ENCODE measurements at places on chromosomes 12 and 14.
A peak's percentile ranks its signal among the peaks of the same experiment; 100 is the strongest.

DNA sequence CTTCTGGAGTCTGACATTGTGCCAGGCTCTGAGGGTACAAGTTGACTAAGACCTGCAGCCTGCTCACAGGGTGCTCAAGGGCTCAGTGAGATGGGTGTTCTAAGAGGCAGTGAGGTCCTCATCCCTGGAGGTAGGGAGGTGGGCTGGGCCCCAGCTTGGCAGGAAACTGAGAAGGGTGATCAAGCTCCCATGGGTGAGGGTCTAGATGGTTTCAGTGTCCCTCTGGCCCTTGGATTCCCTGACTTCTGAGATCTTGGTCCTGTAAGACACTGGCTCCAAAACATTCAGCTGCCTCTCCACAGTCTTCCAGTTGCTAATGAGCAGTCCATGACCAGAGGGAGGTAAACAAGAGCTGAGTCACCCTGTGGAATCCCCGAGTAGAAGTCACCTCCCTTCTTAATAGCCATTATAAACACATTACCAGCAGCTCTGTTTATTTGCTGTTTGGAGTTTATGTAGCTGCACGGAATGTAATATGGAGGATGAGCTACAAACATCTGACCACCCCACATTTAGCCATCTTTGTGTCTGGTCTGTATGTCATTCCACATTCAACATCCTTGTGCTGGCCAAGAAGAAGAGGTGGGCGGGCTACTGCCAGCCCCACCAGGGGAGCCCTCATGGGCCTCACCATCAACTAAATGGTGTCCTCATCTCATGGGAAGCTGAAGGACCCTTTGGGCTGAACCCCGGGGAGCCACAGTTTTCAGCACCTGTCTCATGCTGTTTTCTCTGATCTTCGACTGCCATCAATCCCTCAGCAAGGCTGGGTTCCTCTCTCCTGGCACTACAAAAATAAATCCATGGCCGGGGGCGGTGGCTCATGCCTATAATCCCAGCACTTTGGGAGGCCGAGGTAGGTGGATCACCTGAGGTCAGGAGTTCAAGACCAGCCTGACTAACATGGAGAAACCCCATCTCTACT lies 37.2 kb upstream of the BDKRB2 start:
- peak; percentile 14 for DNase-seq

DNA sequence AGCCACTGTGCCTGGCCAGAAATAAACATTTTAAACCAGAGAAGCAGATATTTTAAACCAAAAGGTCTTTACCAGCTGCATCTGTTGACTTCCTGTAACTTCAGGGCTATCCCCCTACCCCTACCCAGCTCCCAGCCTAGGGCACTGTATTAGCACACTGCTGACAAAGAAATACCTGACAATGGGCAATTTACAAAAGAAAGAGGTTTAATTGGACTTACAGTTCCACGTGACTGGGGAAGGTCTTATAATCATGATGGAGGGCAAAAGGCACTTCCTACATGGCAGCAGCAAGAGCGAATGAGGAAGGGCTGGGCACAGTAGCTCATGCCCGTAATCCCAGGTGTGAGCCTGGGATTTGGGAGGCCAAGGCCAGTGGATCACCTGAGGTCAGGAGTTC lies 26.0 kb downstream of the GEMIN2 start:
- DNase-seq = peak; percentile 45

DNA sequence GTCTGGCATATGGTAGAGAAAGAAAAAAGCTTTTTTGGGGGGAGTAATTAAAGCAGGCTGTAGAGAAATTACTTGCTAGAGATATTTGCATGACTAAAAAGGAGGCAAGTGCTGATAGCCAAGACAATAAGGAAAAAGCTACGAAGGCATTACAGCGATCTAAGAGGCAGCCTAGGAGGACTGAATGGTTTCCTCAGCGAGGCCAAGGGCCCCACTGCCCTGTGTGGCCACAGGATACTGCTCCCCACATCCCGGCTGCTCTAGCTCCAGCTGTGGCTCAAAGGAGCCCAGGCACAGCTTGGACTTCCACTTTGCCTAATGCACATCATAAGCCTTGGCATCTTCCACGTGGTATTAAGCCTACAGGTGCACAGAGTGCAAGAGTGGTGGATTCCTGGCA lies 53.6 kb downstream of the LRRIQ1 start:
- DNase-seq = no peak

DNA sequence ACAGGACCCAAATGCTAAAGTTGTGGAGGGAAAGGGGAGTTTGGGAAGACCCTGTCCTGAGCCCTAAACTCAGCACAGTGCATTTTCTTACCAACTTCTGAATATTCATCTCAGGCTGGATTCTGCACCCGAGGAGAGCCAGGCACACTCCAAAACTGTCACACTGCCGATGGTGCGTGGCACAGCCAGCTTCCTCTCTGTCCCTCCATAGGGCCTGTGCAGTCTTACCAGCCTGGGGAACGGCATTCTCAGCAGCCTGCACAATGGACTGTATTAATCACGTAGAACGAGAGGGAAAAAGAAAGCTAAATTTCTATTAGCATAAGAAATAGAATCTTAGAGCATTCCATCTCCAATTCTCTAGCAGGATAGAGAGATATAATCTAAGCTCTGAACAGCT lies 71.3 kb upstream of the GPATCH2L start:
- no peak for DNase-seq

DNA sequence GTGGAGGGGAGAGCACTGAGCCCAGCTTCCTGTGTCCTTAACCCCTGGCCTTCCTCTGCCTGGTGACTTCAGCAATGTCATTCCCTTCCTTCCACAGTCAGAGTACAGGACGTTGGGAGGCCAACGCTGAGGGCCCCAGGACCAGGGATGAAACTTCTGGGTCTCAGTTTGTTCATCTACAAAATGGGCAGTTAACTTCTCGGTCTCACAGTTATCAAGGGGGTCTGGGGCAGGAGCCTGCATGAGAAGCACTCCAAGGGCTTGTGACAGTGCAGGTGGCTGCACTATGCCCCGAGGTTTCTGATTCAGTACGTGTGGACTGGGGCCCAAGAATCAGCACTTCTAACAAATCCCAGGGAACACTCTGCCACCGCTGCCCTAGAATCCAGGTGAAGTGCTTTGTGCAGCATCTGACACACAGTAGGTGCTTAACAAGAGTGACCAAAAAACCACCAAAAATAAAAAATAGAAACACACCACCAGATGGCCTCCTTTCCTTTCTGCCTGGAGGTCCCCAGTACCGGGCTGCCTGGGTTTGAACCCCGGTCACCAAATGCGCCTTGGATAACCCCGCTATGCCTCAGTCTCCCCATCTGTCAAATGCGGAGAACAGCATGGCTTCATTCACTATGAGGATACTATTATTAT lies 80.4 kb downstream of the RFLNA start:
- no peak for DNase-seq

GRCh38 chr12:56116267-56117081 lies at the start of gene RPL41:
Gene RPL41, plus strand, starts transcription at chr12:56116633.
- peak; percentile 95 for DNase-seq

DNA sequence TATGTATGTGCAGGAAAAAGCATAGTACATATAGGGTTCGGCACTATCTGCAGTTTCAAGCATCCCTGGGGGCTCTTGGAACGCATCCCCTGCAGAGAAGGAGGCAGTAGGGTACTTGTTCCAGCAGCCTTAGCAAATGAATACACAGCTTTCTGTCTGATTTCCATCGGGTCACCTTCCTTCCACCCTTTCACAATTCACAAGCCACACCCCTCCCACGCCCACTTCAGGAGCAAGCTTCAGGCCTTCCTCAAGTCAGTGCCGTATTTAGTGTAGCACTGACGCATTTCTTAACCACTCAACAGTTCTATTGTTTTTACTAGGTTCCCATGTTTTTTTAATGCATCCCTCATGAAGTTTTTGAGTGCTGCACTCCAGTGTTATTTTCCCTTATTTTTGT lies 64.2 kb downstream of the CLMN start:
- DNase-seq = peak; percentile 93

DNA sequence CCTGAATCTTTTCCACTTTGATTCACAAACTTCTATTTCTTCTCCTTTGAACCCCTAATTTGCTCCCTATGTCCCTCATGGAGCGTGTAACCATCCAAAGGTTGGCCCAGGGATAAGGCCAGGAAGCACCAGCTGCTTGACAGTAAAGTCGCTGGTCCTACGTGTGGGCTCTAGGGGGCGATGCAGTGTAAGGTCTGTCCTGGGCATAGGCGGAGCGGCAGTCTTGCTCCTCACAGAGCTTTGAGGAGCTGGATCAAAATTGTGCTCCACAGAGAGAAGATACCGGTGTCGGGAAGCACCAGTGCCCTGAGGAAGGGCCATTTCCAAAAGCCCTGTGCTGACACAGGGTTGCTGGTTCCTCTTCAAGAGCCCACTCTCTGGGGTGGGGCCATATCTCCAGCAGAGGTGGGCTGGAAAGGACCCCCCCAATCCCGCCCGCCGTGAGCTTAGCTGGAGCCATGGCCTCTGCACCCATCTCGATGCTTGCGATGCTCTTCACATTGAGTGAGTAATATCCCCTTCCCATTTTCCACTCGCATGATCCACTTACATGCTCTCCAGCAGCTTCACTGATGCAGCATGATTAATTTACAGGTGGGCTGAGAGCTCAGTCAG lies 49.9 kb upstream of the OR4E1 start:
- DNase-seq = peak; percentile 91

DNA sequence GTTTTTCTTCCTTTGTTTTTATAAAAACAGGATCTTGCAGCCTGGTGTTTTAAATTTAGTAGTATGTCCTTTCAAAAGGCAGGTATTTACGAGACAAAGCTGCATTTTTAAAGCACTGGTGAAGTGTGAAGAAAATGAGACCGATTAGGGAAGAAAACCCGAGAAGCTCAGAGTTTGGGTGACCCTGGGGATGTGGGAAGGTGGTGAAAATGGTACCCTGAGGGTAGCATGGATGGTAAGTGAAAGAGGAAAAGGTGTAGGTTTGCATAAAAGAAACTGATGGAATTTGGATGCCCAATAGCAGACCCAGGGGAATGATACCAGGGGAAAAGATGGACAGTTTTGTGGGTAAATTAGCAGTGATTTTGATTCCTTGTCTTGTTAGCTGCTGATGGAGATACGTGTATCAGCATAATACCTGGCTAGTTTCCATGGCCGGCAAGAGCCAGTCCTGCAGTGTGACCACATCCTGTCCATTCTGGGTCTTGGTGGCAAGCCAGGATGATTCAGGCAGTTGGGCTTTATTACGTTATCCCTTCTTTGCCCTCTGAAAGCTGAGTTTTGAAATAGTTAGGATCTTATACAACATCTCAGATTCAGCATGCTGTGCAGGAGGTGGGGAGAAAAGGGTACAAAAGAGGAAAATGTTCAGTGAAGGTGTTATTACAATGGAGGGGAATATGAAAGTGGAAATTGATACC lies 8.9 kb downstream of the BICD1 start:
- peak; percentile 22 for DNase-seq

DNA sequence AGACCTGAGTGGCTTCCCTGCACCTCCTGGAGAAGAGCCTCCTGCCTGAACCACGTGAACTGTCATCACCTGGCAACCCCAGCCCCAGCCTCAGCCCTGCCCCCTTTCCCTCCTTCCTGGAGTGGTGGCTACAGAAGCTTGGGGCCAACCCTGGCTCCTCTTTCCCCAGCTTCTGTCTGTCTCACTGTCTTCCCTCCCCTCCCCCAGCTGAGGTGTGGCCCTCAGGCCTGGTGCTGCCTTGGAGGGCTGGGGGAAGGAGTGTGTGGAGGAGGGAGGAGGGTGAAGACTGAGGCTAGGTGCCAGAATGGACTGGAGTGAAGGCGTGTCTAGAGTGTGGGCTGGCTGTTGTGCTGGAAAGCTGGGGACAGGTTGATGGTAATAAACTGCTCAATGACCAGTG lies 9.7 kb downstream of the NFATC4 start:
- peak; percentile 73 for DNase-seq

GRCh38 chr12:57454213-57454565 lies 918 bp upstream of the INHBE start:
- DNase-seq = no peak

DNA sequence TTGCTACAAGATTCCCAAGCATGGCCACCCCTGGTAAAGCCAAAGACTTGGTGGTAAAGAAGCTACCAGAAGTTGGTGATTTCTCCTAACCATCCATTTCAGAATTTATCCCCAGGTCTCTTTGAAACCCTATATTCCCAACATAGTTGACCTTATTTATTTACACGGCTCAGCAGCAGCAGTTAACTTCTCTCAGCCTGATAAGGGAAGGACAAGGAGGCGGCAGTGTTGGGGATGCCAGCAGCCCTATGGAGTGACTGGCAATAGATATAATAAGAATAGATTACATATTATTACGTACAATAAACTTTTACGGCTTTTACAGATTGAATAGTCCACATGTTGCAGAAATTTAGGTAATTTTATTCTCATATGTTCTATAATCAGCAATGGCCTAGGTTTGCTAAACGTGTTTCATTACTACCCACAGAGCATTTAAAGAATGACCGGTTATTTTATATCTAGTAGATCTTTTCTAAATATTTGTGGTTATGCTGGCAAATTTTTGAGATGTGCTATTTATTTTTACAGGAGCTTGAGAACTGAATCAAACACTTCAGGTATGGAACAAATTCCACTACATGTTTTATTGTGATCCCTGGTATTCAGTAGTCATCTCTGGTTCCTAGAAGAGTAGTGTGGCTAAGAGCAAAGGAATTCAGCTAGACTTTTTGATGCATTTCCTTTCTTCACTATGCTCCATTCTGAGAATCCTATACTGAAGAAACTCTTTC lies 19.8 kb upstream of the PALS1 start:
- DNase-seq = no peak

GRCh38 chr14:33527023-33527634 lies 423.7 kb downstream of the EGLN3 start:
- no peak for DNase-seq

- no peak for DNase-seq
These were observed 47.1 kb upstream of the ANKS1B start for GRCh38 chr12:100031836-100032235.

DNA sequence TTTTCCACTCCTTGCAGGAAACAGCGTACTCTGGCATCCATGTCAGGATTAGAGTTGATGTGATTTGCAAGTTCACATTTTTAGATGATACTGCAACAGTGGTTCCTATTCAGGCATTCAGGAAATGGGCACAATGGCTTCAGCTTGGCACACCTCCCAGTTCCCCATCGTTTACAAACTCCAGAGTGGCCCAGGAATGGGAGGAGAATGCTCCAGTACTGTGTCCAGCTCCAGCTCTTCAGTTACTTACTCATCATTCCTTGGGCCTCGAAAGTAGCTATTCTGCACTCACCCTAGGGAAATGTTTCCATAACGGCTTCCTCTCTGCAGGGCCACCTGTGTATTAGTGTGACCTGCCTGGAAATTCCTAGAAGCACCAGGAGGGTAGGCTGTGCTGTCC lies 239.7 kb upstream of the RGS6 start:
- no peak for DNase-seq

- no peak for DNase-seq
These were observed 5.8 kb downstream of the PLEKHD1 start for GRCh38 chr14:69490219-69490918.

Measured in H9 (cell line).